ENCODE measurements at places on chromosomes 2 and 18. TPM values are rescaled to one million over a fixed set of nuclear protein-coding genes. Genes with fewer than 3 reads are reported as not detected.
A peak's percentile ranks its signal among the peaks of the same experiment; 100 is the strongest.

- H3K4me1 ChIP-seq: no peaks in the 10 kb centered on the region
- no peak overlapping the region for H3K4me3 ChIP-seq
- no peaks in the 10 kb centered on the region for H3K36me3 ChIP-seq
- peaks cover 3% of the 10 kb centered on the region for H3K27me3 ChIP-seq
- no peak overlapping the region for H3K27ac ChIP-seq
Measured at GRCh38 chr2:227890495-227891079, 19.2 kb downstream of the DAW1 start.

- no peak overlapping the region for H3K27ac ChIP-seq
- peaks cover 20% of the 10 kb centered on the region for H3K4me1 ChIP-seq
- no peak overlapping the region for H3K4me3 ChIP-seq
Measured at GRCh38 chr18:23369266-23369665, 83.8 kb upstream of the RIOK3 start.

DNA sequence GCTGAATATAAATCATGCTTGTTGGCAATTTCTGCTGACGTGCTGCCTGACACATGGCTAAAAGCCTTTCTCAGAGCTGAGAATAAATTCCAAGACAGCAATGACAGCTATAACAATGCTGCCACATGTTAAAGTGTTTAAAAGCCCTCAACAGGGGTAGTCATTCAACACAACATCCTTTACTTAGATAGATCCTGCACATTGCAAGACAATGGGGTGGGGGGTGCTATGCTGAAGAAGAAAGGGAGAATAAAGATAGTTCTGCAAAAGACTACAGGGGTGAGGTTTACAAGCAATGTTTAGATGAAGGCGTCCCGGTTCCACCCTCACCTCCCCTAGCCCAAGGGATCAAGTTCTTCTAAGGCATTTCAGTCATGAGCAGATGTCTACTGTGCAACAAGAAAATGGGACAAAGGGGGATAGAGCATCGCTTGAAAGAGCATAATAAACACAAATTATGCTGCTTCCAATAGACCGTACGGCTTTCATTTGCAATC, 291.0 kb upstream of the ACVR2A start:
- H3K36me3 ChIP-seq: no peaks in the 10 kb centered on the region
- H3K4me3 ChIP-seq: no peak overlapping the region
- no peak for DNase-seq
- no peaks in the 10 kb centered on the region for H3K27me3 ChIP-seq

- no peaks in the 10 kb centered on the region for H3K4me1 ChIP-seq
- no peak overlapping the region for H3K4me3 ChIP-seq
- no peak overlapping the region for H3K27ac ChIP-seq
- DNase-seq: no peak
- H3K27me3 ChIP-seq: peaks cover 2% of the 10 kb centered on the region
Measured at GRCh38 chr2:62363166-62363565, 142.8 kb downstream of the TMEM17 start.

DNA sequence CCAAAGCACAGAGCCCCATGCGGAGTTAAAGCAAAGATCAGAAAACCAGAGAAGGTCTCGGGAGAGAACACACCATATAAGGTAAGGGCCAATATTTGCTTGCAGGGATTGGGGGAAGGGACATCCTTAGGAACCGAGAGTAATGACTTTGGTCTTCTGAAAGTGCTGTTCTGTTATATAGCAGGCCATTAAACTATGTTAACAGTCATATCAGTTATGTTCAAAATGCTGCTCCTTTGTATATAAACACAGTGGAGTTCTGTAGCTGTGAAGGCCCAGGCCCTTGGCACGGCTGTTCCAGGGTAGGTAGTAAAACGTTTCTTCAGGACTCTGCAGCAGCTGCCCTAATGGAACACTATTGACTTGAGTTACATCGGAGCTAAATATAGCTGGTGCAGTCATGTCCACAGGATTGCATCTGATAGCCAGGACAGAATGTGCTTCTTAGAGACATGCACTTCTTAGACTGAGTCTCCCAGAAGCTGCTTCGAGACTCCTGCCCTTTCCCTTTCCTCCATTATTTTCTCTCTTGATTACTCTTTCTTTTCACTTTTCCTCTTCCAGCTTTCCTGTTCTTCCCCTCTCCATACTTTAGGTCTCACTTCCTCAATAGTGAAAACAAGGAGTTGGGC, 122.4 kb downstream of the SETBP1 start:
- DNase-seq: no peak
- H3K36me3 ChIP-seq: peaks cover 47% of the 10 kb centered on the region
- peaks cover 34% of the 10 kb centered on the region for H3K4me1 ChIP-seq
- H3K27me3 ChIP-seq: no peaks in the 10 kb centered on the region
- H3K4me3 ChIP-seq: no peak overlapping the region

GRCh38 chr2:102251042-102251848, 60.1 kb upstream of the IL1RL1 start:
- H3K4me1 ChIP-seq: peaks cover 8% of the 10 kb centered on the region
- peaks cover 10% of the 10 kb centered on the region for H3K27me3 ChIP-seq
- H3K4me3 ChIP-seq: peak overlapping the region; percentile 82
- no peak overlapping the region for H3K27ac ChIP-seq
- no peak for DNase-seq

- H3K4me3 ChIP-seq: no peak overlapping the region
- no peaks in the 10 kb centered on the region for H3K27me3 ChIP-seq
- no peak for DNase-seq
- H3K4me1 ChIP-seq: no peaks in the 10 kb centered on the region
- peaks cover 54% of the 10 kb centered on the region for H3K36me3 ChIP-seq
- no peak overlapping the region for H3K27ac ChIP-seq
Measured at GRCh38 chr2:61244694-61245093, 82.7 kb downstream of the C2orf74 start.

- H3K4me1 ChIP-seq: peaks cover 63% of the 10 kb centered on the region
- H3K27me3 ChIP-seq: no peaks in the 10 kb centered on the region
- H3K4me3 ChIP-seq: no peak overlapping the region
- no peak for DNase-seq
Measured at GRCh38 chr2:215652388-215652787, 216.5 kb upstream of the FN1 start.

DNA sequence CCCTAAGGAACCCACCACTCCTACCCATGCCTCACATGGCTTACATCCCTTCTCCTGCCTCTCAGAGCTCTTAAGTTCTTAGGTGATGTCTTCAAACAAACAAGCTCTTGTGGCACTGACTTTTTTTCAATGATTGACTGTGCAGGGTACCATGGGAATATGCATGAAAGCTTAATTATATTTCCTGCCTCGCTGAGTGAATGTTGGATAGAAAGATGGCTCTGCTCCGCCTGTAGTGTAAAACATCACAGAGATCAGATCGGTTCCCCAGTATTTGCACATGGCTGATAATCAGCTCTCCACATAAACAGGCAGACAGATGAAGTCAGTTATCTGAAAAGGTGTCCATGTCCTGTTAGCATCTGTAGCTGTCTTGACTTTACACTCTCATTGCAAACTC, 820.8 kb downstream of the TDRD15 start:
- H3K27ac ChIP-seq: no peak overlapping the region
- H3K27me3 ChIP-seq: no peaks in the 10 kb centered on the region
- no peaks in the 10 kb centered on the region for H3K4me1 ChIP-seq

DLGAP1 gene
- 0.05 TPM for total RNA-seq

SRBD1 gene
- total RNA-seq: 15.2 TPM

DNMT3A gene
- 85.2 TPM for total RNA-seq

CLASP1 gene
- total RNA-seq: 62.4 TPM

LRRC30 gene
- not detected for total RNA-seq

SIX2 gene
- total RNA-seq: 42.8 TPM
